Occipital lobe (tissue), 3 donors: ENCODE measurements at places on chromosomes 5 and 9. TPM values are rescaled to one million over a fixed set of nuclear protein-coding genes. Genes with fewer than 3 reads are reported as not detected.

DNA sequence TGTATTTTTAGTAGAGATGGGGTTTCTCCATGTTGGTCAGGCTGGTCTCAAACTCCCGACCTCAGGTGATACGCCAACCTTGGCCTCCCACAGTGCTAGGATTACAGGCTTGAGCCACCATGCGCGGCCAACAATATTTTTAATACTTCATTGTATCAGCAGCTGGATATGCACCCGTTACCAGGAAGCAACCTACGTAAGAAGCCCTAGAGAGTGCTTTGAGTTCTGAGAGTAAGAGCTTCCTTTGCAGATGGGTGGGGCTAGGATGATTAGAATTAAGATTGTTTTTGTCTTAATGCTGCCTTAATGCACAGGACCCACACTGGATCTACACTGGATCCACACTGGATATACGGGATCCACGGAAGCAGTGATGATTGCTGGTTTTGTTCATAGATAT lies 123.9 kb upstream of the ABCA1 start:
- DNase-seq: no peak

GRM6 gene
- 0.16 TPM for total RNA-seq

TPPP gene
- total RNA-seq: 16.2 TPM

PPP3R2 gene
- not detected for total RNA-seq

CYLC2 gene
- total RNA-seq: not detected
